ENCODE measurements at places on chromosomes 5 and 9.

DNA sequence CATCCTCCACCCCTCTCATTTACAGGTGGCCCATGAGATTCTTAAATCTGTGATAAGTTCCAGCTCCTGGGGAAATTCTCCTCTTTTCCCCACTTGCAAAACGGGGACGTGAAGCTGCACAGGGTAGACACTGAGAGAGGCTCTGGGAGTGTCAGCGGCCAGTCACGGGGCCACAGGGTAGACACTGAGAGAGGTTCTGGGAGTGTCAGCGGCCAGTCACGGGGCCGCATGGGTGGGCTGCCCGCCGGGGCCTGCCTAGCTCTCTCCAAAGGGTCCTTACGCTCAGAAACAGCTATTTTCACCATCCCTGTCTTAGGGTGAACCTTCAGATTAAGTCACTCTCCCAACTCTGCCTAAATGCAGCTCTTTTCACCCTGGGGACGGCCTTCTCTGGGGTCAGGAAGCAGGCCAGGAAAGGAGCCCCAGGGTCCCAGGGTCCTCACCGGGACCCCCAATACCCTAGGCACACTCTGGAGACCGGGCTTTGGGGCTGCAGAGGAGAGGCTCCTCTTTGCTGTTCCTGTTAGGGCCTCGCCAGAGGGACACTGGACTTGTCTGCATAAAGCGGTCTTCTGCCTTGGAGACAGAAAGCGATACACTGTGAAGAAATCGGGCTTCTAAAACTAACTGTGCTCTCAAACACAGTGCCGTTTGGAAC is 1.5 kb downstream of the FAM78A start:
- DNase-seq, result peak; percentile 82

GRCh38 chr9:72453797-72454196 is 67.6 kb upstream of the TMC1 start:
- no peak for DNase-seq

GRCh38 chr9:78150312-78150982 is 85.4 kb upstream of the CEP78 start:
- DNase-seq, result no peak

GRCh38 chr9:136190237-136190601 is 14.7 kb downstream of the LHX3 start:
- DNase-seq, result peak; percentile 74
